Breast epithelium (tissue), 4 donors: ENCODE measurements at places on chromosomes 5 and 9. TPM values are rescaled to one million over a fixed set of nuclear protein-coding genes. Genes with fewer than 3 reads are reported as not detected.

ARSI gene
- 1.3 TPM for total RNA-seq

GRAMD2B gene
- total RNA-seq: 38.1 TPM

PCDHA13 gene
- 1.3 TPM for total RNA-seq

S100Z gene
- total RNA-seq: not detected
